ENCODE measurements at places on chromosomes 5 and 9. TPM values are rescaled to one million over a fixed set of nuclear protein-coding genes. Genes with fewer than 3 reads are reported as not detected.

LEAP2 gene
- polyA plus RNA-seq = 0.63 TPM

MYMK gene
- polyA plus RNA-seq = not detected

N4BP3 gene
- 0.16 TPM for polyA plus RNA-seq

DNA sequence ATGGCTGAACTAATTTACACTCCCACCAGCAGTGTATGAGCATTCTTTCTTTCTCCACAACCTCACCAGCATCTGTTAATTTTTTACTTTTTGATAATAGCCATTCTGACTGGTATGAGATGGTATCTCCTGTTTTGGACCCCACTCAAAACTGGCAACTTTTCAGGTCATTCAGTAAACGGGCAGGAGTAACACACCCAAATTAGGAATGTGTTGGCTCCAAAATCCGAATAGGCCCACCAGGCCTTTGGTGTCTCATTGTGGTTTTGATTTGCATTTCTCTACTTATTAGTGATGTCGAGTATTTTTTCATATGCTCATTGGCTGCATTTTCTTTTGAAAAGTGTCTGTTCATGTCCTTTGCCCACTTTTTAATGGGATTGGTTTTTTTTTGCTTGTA is 517.1 kb downstream of the TMEM232 start:
- H3K4me3 ChIP-seq = no peak overlapping the region
- no peaks in the 10 kb centered on the region for H3K4me1 ChIP-seq

DNA sequence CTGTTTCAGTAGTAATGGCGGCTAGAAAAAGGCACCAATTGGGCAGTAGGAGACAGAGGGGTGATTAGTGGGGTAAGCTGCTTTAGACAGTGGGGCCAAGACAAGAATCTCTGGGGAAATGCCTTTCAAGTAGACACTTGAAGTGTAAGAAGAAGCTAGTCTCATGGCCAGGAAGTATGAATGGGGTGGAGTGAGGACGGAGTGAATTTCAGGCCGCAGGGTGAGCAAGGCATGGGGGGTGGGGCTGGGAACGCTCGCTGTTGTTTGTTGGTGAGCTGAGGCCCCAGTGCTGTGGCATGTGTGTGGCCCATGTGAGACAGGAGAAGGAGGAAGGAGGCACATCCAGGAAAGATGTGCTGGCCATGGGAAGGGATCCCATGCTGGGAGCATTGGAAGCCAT is 149.2 kb upstream of the NFIL3 start:
- H3K27ac ChIP-seq = no peak overlapping the region
- no peaks in the 10 kb centered on the region for H3K4me1 ChIP-seq
- no peaks in the 10 kb centered on the region for H3K27me3 ChIP-seq

DNA sequence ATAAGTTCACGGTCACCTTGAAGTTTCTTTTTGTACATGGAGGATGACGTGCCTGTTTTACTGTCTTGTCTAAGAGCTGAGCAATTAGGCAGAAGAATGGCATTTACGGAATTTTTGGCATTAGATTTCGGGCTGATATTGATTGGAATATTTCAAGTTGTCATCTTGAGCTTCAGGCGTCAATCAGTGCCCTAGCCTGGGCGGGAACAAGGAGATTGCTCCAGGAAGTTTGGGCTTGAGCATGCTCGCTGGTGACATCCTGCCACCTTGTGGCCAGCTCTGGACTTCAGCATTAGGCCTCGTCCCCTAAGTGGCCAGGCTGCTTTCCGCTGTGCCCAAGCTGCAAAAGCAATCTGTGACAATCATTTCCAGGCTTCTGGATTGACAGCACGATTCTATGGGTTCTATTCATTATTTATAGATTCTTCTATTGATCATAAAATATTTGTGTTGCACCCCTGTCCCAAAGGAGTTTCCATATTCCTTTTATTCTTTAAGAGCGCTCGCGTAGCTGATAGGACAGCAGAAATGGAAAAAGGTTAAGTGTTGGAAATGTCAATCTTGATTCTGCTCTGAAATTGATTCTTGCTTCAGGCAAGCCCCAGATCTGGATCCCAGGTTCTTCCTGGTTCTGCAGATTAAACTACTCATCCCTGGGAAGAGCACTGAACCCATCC is 79.3 kb downstream of the SLC28A3 start:
- H3K36me3 ChIP-seq = no peaks in the 10 kb centered on the region
- H3K4me3 ChIP-seq = peak overlapping the region; percentile 33
- no peaks in the 10 kb centered on the region for H3K27me3 ChIP-seq
- no peak overlapping the region for H3K27ac ChIP-seq
- no peaks in the 10 kb centered on the region for H3K4me1 ChIP-seq

DNA sequence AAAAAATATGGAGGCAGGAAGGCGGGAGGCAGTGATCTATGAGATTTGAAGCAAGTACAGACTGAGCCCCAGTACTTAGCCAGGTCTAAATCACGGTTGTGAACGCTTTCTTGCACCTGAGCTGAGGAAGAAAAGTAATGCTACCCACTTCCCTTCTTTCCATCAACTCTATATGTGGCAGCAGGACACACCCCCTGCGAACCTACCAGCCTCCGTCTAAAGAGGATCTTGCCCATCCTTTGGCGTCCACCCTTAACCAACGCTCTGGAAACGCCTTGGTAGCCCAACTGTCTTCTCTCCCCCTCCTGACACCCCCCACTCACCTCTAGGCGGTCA is 545 bp downstream of the HMGCS1 start:
- no peak for DNase-seq
- H3K27ac ChIP-seq = peak overlapping the region; percentile 88
- H3K4me3 ChIP-seq = peak overlapping the region; percentile 79
- H3K4me1 ChIP-seq = peaks cover 13% of the 10 kb centered on the region

- H3K4me3 ChIP-seq = no peak overlapping the region
- no peaks in the 10 kb centered on the region for H3K36me3 ChIP-seq
- H3K27ac ChIP-seq = no peak overlapping the region
- DNase-seq = no peak
- H3K4me1 ChIP-seq = no peaks in the 10 kb centered on the region
- H3K27me3 ChIP-seq = no peaks in the 10 kb centered on the region
These were observed 94.2 kb downstream of the PCSK1 start for GRCh38 chr5:96338624-96339415.

DNA sequence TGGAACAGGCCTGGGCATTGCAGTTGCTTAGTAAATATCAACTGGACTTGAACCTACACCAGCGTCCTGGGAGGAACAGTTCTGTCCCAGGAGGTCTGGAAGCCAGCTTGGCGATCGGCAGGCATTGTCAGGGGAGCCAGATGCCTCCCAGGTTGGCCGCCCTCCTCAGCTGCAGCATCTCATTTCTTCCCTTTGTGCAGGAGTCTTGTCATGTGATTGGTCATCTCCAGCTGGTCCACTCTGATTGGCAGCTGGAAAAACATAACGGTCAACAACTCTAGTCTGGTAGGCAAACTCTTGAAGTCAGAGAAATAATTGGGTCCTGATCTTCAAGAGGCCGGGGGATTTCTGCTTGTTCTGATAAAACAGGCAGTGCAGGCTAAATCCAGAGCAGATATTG is 29.6 kb upstream of the NCS1 start:
- H3K4me3 ChIP-seq = no peak overlapping the region
- no peak for DNase-seq
- no peak overlapping the region for H3K27ac ChIP-seq
- peaks cover 30% of the 10 kb centered on the region for H3K4me1 ChIP-seq
- H3K36me3 ChIP-seq = no peaks in the 10 kb centered on the region
- no peaks in the 10 kb centered on the region for H3K27me3 ChIP-seq

DNA sequence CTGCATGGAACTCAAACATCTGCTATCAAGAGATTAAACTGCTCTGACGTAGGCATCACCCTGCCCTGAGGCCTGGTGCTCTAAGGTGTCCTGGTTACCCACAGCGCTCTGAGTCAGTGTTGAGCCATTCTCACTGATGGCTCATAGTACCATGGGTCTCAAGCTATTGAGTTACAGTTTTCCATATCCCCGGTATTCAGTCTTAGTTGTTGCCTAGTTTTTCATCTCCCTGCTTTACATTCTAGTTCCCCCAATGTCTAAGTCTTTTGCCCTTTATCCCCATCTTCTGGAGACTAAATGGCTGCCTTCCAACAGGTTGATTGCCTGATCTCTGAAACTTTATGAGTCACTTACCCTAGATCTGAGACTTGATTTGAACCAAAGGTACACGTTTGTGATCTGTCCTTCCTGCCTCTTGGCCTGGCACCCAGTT is 161.2 kb upstream of the PTGER4 start:
- no peaks in the 10 kb centered on the region for H3K36me3 ChIP-seq
- no peak for DNase-seq
- H3K4me1 ChIP-seq = no peaks in the 10 kb centered on the region
- no peak overlapping the region for H3K4me3 ChIP-seq
- no peaks in the 10 kb centered on the region for H3K27me3 ChIP-seq
- no peak overlapping the region for H3K27ac ChIP-seq

DNA sequence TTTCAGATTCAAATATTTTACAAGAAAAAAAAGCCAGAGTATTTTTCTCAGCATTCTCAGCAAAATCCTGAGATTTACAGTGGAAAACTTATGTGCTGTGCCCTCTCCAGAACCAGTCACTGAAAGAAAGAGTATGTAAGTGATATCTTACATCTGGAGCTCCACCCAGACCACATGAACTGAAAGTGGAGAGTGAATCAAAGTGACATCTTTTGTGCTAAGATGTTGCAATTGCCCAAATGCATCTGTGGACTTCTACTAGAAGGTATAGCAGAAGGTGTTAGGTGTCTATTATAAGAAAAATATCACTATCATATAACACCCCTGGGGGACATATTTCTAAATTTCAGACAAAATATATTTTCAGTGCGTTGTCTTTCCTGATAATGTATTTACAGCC is 49.0 kb upstream of the RIC1 start:
- H3K36me3 ChIP-seq = no peaks in the 10 kb centered on the region
- DNase-seq = no peak
- H3K4me1 ChIP-seq = peaks cover 10% of the 10 kb centered on the region
- H3K4me3 ChIP-seq = no peak overlapping the region

DNA sequence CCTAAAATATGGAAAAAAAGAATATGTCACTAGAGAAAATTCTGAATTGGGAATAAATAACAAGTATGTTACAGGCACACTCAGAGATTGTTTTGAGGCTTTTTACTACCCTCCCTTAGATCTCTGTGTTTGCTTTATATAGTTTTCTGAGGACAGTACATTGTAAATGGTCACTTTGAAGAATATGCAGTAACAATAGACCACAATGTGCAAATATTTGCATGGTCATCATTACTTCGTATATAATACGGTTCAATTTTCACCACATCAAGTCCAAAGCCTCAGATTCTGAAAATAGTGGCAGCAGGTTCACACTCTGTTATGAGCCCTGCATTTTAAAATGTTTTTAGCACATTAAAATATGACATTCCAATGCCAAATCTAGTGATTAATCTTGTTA is 238.6 kb downstream of the ADAMTS6 start:
- no peak overlapping the region for H3K27ac ChIP-seq
- H3K4me3 ChIP-seq = no peak overlapping the region
- no peak for DNase-seq
- no peaks in the 10 kb centered on the region for H3K4me1 ChIP-seq

DNA sequence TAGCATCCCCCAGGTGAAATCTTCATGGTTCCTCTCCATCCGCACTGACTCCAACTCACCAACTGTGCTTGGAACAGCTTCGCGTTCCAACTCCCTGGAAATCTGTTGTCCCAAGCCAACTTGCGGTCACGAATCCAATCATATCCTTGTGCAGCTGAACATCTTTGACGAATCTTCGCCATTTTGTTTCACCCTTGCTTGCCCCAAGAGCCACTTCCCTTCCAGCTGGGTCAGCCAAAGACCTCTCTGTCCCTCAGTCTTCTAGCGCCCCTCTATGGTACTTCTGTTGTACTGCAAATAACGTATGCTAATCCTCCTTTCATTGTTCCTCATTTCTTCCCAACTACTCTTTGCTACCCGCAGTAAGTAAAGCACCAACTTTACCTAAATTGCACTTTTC is 61.0 kb upstream of the TARS1 start:
- H3K36me3 ChIP-seq = no peaks in the 10 kb centered on the region
- H3K4me3 ChIP-seq = no peak overlapping the region
- H3K27ac ChIP-seq = 0 out of 2 replicates have a peak overlapping the region, but pooled peaks have one; percentile 4
- DNase-seq = no peak

DNA sequence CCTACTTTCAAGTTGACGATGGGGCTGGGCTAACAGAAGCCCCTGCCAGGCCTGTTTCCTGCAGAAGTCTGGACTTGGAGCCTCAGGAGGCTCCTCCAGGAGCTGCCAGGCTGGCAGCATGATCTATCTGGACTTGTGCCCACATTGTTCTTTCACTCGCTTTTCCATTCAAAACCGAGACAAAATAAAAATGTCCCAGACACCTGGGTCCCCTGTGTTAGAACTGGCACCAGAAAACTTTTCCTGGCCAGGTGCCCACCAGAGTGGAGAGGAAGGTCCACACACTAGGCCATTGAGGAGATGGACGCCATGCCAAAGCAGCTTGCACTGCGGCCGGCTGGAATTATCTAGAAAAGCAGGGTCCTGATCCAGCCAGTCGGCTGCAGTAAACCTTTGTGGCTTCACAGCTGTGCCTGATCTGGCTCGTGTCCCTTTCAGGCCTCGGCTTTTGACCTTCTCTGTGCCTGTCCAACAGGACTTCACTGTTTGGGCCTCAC is 78.2 kb downstream of the GCNT1 start:
- no peaks in the 10 kb centered on the region for H3K36me3 ChIP-seq
- peaks cover 9% of the 10 kb centered on the region for H3K27me3 ChIP-seq
- H3K4me1 ChIP-seq = no peaks in the 10 kb centered on the region
- no peak overlapping the region for H3K27ac ChIP-seq
- no peak overlapping the region for H3K4me3 ChIP-seq
- DNase-seq = no peak

DNA sequence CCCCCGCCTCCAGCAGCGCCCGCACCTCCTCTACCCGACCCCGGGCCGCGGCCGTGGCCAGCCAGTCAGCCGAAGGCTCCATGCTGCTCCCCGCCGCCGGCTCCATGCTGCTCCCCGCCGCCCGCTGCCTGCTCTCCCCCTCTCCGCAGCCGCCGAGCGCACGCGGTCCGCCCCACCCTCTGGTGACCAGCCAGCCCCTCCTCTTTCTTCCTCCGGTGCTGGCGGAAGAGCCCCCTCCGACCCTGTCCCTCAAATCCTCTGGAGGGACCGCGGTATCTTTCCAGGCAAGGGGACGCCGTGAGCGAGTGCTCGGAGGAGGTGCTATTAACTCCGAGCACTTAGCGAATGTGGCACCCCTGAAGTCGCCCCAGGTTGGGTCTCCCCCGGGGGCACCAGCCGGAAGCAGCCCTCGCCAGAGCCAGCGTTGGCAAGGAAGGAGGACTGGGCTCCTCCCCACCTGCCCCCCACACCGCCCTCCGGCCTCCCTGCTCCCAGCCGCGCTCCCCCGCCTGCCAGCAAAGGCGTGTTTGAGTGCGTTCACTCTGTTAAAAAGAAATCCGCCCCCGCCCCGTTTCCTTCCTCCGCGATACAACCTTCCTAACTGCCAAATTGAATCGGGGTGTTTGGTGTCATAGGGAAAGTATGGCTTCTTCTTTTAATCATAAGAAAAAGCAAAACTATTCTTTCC is 19.3 kb downstream of the CDKN2A start:
- no peak overlapping the region for H3K27ac ChIP-seq
- H3K4me3 ChIP-seq = peak overlapping the region; percentile 65
- H3K27me3 ChIP-seq = peaks cover 85% of the 10 kb centered on the region
- peak; percentile 79 for DNase-seq
- H3K36me3 ChIP-seq = no peaks in the 10 kb centered on the region

GRCh38 chr9:138072161-138072842 is 194.7 kb downstream of the CACNA1B start:
- DNase-seq = peak; percentile 38
- H3K4me3 ChIP-seq = no peak overlapping the region
- H3K27ac ChIP-seq = no peak overlapping the region

Measured in SK-N-SH (cell line).